ENCODE measurements at places on chromosomes 1 and 21.

DNA sequence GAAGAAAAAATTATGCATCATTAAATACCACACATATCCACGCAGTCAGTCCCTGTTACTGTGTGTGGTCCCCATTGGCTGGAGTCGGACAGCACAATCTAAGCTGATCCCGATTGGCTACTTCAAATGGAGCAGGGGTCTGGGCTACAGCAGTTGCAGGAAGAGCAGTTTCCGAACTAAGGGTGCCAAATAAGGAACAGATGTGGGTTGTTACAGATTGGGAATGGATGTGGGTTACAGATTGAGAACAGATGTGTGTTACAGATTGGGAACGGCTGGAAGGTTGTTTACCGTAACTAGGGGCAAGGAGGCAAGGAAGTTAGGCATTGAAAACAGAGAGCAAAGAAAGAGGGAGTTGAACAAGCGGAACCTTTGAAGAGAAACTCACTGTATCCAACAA is 19.9 kb downstream of the OR2L13 start:
- no peak for DNase-seq

DNA sequence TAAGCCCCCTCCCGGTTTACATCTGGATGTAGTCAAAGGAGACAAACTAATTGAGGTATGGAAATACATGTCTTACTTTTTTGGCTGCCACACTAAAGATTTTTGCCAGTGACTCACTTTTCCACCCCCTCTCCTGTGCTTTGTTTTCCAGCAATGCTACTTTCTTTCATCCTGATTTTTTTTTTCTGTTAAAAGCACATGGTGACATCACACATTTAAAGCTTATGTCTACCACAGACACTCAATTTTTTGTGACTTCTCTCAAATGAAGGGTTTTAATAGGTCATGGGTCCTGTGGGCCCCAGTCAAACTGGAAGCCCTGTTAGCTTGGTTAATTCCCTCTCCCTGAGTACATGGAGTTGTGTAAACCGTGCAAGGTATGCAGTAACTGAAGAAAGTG is 2.2 kb downstream of the PPP1R8 start:
- DNase-seq = no peak

- no peak for DNase-seq
Measured at GRCh38 chr1:25534410-25534788, 9.0 kb upstream of the LDLRAP1 start.

GRCh38 chr1:119902775-119903442 is 6.6 kb upstream of the ADAM30 start:
- no peak for DNase-seq

- no peak for DNase-seq
Measured at GRCh38 chr1:107541412-107541811, 400.6 kb downstream of the NTNG1 start.

GRCh38 chr1:155226910-155227260 is 18.4 kb downstream of the MTX1 start:
- DNase-seq = no peak

DNA sequence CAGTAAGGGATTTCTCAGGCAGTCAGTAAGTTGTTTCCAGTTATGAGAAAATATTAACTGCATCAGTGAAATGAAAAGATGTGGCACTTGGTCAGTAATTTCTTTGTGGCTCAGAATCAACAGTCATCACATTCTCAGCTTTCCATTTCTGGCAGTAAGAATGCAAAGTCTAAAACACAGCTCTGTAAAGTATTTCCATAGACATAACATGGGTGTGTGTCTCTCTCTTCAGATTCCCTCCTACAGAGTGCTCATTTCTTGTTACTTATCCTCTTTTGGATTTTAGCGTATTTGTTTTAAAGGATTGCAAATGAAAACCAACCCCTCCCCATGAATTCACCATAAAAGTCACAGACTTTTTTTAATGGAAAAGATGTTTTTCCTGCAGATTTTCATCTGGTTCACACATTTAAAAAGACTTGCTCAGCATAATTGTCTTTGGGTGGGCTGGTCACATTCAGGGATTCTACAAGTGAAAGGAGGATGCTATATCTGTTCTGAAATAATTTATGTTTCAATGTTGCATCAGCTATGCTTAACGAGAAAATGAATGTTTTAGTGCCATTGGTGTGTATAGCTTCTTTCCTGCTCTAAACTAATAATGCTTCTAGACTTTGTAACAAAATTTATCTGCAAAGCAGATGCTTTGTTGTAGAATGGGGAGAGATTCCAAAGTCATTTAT is 34.6 kb upstream of the CD55 start:
- no peak for DNase-seq

DNA sequence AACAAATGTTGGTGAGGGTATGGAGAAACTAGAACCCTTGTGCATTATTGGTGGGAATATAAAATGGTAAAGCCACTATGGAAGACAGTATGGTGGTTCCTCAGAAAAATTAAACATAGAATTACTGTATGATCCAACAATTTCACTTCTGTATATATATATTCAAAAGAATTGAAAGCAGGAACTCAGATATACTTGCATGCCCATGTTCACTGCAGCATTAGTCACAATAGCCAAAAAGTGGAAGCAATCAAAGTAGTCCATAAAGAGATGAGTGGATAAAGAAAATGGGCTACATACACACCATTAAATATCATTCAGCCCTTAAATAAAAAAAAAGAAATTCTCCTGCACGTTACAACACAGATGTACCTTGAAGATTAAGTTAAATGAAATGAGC is 34.1 kb downstream of the ABL2 start:
- DNase-seq = no peak

GRCh38 chr1:206589206-206589605 is 23.1 kb downstream of the EIF2D start:
- no peak for DNase-seq

Measured in stimulated activated CD4-positive, alpha-beta T cell treated with anti-CD3 and anti-CD28 coated beads, Interleukin-4, amount 100 ng/mL, for 4 hours (primary cell).